HS-27A (cell line): ENCODE measurements at places on chromosomes 7 and 10.

- no peak for DNase-seq
Observed at GRCh38 chr7:151223728-151224127, 3.3 kb downstream of the ABCF2 start.

DNA sequence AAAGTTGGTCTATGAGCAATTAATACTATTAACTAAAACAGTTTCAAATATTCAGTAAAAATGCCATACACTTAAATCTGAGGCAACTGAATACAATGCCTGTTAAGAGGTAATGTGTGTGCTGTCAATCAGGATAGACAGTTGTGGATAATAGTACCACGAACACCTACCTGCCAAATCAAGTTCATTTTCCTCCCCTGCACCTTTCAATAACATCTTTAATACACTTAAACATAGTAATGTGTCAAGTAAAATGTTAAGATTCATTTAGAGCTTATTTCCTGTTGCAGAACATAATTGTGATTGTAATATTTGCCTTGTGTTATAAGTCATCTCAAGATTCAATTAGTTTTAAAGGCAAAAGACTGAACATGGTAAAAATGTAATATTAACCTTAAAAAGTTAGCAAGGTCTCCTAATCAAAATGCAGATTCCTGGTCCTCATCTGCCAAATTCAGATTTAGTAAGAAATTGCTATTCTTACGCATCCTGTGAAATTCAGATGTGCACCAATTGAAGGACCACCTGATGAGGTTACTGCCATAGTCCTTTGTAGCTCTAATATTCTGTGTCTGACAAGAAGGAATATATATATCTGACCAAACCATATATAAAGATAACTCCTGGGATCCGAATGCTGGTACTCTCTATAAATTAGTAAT, 37.1 kb downstream of the COL1A2 start:
- DNase-seq: no peak

DNA sequence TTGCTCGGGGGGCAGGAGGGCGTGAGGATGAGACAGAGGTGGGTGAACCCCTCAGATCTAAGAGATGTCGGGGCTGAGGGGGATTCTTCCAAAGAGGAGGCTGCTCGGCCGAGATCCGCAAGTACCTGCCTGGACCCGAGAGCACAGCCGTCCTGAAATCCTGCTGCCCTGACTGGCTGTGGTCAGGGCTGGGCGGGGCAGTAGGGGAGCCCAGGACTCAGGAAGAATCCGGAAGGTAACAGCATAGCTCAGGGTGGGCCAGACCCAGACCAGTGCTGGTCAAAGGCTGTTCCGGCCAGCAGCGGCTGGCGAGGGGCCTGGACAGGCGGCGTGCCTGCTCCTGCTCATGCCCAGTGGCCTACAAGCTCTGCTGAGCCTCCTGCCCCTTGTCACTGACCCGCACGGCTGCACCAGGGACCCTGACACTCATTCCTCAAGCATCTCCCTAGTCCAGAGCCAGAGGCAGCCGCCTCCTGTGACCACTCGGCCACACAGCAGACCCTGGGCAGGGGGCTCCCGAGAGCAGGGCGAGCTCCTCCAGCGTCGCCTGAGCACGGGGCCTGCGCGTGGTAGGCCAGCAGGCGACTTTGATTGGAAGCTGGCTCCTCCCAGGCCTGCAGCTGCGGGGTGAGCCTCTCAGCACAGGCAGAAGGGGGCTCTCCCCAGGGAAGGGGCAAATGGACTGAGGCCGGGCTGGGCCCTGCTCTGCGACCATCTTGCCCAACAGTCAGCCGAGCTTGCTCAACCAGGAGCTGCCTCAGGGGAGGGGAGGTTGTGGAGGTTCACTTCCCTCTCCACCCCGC, 3.1 kb upstream of the ADAP1 start:
- DNase-seq: no peak

GRCh38 chr10:31847515-31847914, 81.1 kb downstream of the ARHGAP12 start:
- DNase-seq: no peak

DNA sequence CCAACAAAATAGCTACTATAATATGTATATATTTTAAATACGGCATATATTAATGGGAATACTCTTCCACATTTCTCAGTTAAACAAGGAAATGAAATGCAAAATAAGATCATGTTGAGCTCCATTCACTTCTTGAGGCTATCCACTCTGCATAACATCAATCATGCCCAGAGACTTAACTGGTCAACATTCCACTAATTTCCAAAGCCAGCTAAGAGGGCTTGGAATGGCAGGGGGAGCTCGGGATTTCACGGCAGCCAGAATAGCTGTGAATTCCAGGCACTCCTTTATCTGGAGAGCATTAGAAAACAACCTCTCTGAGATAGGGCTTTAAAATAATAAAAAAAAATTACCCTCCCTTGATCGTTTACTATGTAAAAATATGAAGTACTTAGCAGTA, 194.9 kb upstream of the CDCA7L start:
- no peak for DNase-seq

GRCh38 chr10:31709028-31709427, 219.6 kb downstream of the ARHGAP12 start:
- no peak for DNase-seq
